Naive B cell (primary cell): ENCODE measurements at places on chromosomes 13 and 19. TPM values are rescaled to one million over a fixed set of nuclear protein-coding genes. Genes with fewer than 3 reads are reported as not detected.

TRMT1 gene
- polyA plus RNA-seq = 25.1 TPM

PRX gene
- polyA plus RNA-seq = 0.12 TPM

KLF1 gene
- polyA plus RNA-seq = not detected

TGFBR3L gene
- polyA plus RNA-seq = not detected

IGFL1 gene
- not detected for polyA plus RNA-seq

CYP4F2 gene
- not detected for polyA plus RNA-seq

SERP2 gene
- polyA plus RNA-seq = not detected

OSCAR gene
- polyA plus RNA-seq = not detected

MCEMP1 gene
- not detected for polyA plus RNA-seq

IGFL3 gene
- not detected for polyA plus RNA-seq

BCKDHA gene
- 59.3 TPM for polyA plus RNA-seq
